ENCODE measurements at places on chromosomes 7 and 10. TPM values are rescaled to one million over a fixed set of nuclear protein-coding genes. Genes with fewer than 3 reads are reported as not detected.

The PRLHR gene
- total RNA-seq: not detected

The MCU gene
- total RNA-seq: 9.4 TPM

The PTN gene
- not detected for total RNA-seq

The FAM180A gene
- not detected for total RNA-seq

The SPDYE9 gene
- not detected for total RNA-seq

The POLR1F gene
- 23.9 TPM for total RNA-seq

The SLC18A2 gene
- not detected for total RNA-seq

The CCDC172 gene
- total RNA-seq: not detected

The PRTFDC1 gene
- total RNA-seq: not detected

The ANKRD61 gene
- total RNA-seq: 0.68 TPM

The C7orf57 gene
- total RNA-seq: 0.29 TPM

The EPDR1 gene
- total RNA-seq: not detected

The INMT gene
- 0.32 TPM for total RNA-seq

The IDI1 gene
- 105 TPM for total RNA-seq

The CUEDC2 gene
- total RNA-seq: 73.3 TPM

The AKR1C3 gene
- not detected for total RNA-seq

The ACHE gene
- not detected for total RNA-seq

The LAMB1 gene
- total RNA-seq: 0.17 TPM

The HOXA3 gene
- 2.7 TPM for total RNA-seq

The SLC18A3 gene
- total RNA-seq: not detected

The FANK1 gene
- total RNA-seq: not detected

The TAS2R41 gene
- not detected for total RNA-seq

The CAV1 gene
- not detected for total RNA-seq

The CDHR3 gene
- 0.30 TPM for total RNA-seq

The PTPN20 gene
- total RNA-seq: not detected

The NODAL gene
- total RNA-seq: not detected

The TMEM229A gene
- not detected for total RNA-seq

The NUTM2E gene
- 0.17 TPM for total RNA-seq

The TRIL gene
- total RNA-seq: not detected

The LLCFC1 gene
- not detected for total RNA-seq

The USP6NL gene
- 59.7 TPM for total RNA-seq

The MALRD1 gene
- not detected for total RNA-seq

The LIPF gene
- total RNA-seq: not detected

The C10orf105 gene
- 0.09 TPM for total RNA-seq

All from OCI-LY7 (cell line).